NCI-H1417 (cell line): ENCODE measurements at places on chromosomes 6 and 20.

DNA sequence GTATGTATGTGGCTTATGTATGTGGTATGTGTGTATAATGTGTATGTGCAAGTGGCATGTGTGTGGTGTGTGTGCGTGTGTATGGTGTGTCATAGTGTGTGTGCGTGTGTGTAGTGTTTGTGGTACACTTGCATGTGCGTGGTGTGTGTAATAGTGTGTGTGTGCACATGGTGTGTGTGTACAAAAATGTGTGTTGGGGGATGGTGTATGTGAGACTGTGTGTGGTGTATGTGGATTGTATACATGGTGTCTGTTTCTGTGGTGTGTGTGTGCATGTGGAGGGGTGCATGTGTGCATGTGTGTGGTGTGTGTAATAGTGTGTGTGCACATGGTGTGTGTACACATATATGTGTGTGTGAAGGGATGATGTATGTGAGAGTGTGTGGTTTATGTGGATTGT is 21.5 kb downstream of the MAFB start:
- no peak for DNase-seq

GRCh38 chr6:119436583-119436982 is 87.0 kb upstream of the MAN1A1 start:
- no peak for DNase-seq

DNA sequence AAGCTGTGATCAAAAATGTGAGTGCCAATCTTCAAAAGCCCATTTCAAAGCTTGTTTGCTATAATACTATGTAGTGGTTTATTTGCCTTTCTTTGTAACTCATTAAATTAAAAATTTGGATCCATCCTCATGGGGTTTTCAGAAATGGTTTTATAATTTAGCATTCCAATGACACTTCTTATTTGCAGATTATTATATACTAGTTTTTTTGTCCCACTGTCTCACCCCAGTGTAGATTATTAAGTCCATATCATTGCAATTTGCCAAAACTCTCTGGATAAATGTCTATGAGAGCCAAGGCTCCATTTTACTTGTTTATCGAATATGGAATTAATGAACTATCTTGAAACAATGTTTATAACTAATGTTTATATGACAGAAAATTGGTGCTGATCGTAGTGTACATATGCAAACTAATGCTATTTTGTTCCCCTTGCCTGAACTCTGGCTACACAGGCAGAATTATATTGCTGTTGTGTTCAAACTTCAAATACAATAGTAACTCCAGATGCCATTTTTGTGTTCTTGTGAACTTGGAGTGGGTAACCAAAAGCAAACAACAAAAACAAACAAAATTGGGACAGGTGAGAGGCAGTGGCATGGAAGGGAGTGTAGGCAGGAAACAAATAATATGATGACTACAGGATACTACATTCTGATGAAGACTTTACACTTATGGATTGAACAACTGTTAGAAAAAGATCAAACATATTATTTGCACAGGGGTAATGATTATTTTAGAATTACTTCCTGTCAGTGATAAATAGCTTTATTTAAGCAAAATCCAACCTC is 307.1 kb upstream of the FLRT3 start:
- DNase-seq: peak; percentile 41

- no peak for DNase-seq
These were observed 82.8 kb downstream of the ZMYND8 start for GRCh38 chr20:47273591-47274235.

- no peak for DNase-seq
These were observed 1.9 kb downstream of the ZFAND3 start for GRCh38 chr6:37821446-37821845.

DNA sequence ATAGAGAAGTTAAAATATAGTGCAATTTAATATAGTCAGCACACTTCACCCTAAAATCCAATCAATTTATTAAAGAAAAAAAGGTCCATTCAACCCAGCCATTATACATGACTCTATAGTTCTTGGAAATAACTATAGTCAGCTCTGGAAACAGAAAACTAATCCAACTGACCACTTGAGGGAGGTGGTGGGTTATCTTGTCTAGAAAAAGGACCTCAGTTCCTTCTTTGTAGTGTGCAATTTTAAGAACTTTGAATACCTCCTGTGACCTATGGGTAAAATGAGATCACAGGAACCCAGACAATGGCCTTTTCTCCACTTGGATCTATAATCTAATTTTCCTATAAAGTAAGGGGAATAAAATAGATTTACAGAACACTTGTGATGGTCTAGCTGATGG is 163.6 kb upstream of the CENPW start:
- peak; percentile 65 for DNase-seq

GRCh38 chr20:45154183-45154582 is 20.5 kb upstream of the PI3 start:
- no peak for DNase-seq

- no peak for DNase-seq
These were observed 65.5 kb downstream of the PPP1R3G start for GRCh38 chr6:5150551-5151075.

DNA sequence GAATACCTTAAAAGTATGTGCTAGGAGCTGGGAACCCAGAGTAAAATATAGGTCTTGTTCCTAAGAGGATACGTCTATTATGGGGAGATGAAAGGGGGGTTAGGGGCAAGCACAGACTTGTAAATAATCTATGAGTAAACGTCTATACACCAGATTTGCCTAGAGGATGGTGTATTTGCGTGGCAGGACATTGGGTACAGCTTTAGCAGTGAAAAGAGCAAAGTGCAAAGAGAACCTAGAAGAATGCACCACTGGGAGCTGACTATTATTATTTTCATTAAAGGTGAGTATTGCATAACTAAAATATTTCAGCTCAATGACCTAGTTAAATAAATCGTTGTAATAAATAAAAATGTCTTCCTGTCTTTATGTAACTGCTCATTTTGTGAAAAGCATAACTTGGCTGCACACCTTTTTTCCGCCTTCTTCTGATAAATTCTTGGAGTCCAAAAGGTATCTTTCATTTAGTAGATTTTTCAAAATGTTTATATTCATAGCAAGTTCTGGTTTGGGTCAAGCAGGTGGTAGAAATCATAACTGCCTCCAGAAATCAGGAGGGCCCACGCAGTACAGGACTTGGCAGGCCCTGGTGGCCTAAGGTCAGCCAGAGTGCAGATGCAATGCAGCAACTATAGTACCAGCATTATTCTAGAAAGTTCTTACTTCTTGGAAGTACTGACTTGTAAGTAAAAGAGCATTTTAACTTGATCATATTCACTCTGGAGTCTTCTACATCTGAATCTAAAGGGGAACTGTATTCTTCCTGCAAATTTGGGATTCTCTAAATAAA is 357.2 kb downstream of the PLCB1 start:
- no peak for DNase-seq

DNA sequence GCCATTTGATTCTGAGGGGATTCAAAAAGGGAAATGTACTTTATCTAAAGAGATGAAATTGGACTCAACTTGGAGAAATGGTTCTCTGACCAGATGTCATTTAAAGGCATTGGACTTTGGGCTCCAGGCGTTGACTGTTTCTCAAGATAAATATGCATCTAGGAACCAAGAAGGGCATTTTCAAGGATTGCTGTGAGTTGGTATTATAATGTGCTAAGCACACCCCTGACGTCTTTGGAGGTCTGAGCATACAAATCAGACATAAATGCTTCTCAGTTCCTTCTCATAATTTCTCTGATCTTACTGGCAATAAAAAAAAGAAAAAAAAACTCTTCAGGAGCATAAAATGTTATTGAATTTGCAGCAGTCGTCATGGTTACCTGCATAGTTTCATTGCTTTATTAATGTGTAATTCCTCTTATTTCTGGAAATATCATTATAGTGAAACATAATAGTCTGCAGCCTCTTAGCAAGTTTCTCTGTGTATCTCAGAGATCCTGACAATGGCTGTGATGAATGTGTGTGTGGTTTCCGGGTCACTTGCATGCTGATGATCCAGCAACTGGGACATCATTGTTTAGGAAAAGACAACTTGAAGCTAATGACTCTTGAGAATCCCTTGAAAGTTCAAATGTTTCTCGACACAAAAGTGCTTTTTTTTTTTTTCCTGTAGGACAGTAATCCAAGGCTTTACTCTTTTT is 136.0 kb downstream of the AIG1 start:
- no peak for DNase-seq

- no peak for DNase-seq
These were observed 1.1 kb downstream of the OSBPL2 start for GRCh38 chr20:62239278-62239879.

- no peak for DNase-seq
These were observed 92.9 kb downstream of the SHLD1 start for GRCh38 chr20:5843054-5843592.

- DNase-seq: no peak
These were observed 227.1 kb downstream of the RFPL4B start for GRCh38 chr6:112574190-112574589.

- no peak for DNase-seq
These were observed 44.6 kb downstream of the JPH2 start for GRCh38 chr20:44142413-44142812.

DNA sequence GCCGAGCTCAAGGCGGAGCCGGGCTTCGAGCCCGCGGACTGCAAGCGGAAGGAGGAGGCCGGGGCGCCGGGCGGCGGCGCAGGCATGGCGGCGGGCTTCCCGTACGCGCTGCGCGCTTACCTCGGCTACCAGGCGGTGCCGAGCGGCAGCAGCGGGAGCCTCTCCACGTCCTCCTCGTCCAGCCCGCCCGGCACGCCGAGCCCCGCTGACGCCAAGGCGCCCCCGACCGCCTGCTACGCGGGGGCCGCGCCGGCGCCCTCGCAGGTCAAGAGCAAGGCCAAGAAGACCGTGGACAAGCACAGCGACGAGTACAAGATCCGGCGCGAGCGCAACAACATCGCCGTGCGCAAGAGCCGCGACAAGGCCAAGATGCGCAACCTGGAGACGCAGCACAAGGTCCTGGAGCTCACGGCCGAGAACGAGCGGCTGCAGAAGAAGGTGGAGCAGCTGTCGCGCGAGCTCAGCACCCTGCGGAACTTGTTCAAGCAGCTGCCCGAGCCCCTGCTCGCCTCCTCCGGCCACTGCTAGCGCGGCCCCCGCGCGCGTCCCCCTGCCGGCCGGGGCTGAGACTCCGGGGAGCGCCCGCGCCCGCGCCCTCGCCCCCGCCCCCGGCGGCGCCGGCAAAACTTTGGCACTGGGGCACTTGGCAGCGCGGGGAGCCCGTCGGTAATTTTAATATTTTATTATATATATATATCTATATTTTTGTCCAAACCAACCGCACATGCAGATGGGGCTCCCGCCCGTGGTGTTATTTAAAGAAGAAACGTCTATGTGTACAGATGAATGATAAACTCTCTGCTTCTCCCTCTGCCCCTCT is 1.1 kb downstream of the CEBPB start:
- DNase-seq: peak; percentile 46

DNA sequence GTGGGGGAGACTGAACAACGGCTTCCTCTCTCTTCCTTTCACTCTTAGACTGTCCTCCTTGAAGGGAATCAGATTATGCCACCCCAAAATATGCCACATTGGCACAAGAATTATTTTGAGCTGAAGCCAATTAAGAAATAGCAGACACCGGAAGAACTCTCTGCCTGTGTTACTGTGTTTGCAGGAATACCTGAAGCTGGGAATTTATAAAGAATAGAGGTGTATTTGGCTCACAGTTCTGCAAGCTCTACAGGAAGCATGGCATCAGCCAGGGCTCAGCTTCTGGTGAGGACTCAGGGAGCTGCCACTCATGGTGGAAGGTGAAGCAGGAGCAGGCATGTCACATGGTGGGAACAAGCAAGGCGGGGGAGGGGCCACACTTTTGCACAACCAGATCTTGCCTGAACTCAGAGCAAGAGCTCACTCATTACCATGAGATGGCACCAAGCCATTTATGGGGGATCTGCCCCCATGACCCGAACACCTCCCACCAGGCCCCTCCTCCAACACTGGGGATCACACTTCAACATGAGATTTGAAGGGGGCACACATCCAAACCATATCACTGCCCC is 46.0 kb downstream of the PCNA start:
- DNase-seq: no peak
